ENCODE measurements at places on chromosomes 2 and 18.

DNA sequence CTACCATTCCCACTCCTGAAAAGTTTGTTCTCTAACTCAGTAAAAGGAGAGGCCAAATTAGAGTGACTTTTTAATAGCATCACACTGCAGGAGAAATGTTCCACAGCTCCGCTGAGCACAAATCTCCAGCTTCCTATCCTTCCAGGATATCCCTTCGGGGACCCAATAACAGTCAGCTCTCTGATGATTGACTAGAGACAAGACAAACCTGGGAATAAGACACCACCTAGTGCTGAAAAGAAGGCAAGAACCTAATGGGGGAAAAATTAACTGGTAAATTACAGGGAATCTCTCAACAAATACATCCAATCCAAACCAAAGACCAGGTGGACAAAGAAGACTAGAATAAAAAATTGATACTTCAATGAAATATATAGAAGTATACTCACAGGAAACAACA, 977.1 kb upstream of the SOX11 start:
- DNase-seq: no peak

GRCh38 chr2:17573804-17574175, 33.3 kb downstream of the VSNL1 start:
- DNase-seq: no peak

DNA sequence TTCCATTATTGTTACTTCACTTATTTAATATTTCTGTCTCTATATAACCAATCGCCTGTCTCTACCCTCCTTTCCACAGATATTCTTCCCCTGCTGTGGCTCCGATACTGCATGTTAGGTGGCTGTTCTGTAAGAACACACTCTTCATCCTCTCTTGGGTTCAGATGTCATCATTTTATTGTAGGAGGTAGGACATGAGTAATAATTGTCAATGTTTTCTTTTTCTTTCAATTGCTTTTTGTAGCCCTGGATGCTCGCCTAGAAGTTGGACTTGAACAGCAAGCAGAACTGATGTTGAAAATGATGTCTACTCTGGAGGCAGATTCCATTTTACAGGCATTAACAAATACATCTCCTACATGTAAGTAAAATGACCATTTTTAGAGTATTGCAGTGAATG, 128.6 kb downstream of the BIRC6 start:
- no peak for DNase-seq

DNA sequence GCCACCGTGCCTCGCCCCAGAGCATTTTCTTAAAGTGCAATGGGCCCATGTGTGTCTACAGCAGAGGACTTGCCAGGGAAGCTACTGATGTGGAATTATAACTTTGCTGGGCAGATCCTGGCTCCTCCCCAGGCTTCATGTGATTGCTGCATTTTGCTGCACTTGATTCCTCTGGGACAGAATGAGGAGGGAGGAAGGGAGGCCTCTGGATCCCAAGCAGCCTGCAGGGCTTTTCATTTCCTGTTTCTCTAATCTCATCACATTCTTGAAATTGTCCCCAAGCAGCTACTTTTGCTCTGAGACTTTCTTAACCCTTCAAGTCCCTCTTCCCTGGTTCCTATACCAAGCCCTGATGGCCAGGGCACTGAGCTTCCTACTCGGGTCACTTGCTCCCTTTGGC, 134.4 kb upstream of the SEC11C start:
- DNase-seq: no peak

DNA sequence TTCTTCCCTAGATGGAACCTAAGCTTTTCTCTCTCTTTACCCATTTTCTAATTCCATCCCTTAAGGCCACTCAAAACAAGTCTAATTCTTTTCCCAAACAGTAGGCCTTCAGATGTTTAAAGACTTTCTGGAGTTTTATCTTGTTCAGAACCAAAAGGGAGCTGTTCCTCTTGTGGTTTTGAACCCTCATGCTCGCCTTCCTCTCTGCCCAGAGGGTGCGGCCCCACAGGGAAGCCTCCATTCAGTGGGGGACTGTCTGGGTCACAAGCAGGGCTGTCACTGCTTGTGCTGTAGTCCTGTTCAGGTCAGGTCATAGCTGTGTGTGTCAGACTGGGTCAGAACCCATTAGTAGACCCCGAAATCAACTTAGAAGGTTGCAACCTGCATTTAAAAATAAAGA, 56.5 kb downstream of the TET3 start:
- no peak for DNase-seq

- DNase-seq: no peak
Observed at GRCh38 chr2:231364061-231364460, 31.4 kb upstream of the B3GNT7 start.

- DNase-seq: no peak
Observed at GRCh38 chr18:22210311-22210754, 40.9 kb downstream of the GATA6 start.

DNA sequence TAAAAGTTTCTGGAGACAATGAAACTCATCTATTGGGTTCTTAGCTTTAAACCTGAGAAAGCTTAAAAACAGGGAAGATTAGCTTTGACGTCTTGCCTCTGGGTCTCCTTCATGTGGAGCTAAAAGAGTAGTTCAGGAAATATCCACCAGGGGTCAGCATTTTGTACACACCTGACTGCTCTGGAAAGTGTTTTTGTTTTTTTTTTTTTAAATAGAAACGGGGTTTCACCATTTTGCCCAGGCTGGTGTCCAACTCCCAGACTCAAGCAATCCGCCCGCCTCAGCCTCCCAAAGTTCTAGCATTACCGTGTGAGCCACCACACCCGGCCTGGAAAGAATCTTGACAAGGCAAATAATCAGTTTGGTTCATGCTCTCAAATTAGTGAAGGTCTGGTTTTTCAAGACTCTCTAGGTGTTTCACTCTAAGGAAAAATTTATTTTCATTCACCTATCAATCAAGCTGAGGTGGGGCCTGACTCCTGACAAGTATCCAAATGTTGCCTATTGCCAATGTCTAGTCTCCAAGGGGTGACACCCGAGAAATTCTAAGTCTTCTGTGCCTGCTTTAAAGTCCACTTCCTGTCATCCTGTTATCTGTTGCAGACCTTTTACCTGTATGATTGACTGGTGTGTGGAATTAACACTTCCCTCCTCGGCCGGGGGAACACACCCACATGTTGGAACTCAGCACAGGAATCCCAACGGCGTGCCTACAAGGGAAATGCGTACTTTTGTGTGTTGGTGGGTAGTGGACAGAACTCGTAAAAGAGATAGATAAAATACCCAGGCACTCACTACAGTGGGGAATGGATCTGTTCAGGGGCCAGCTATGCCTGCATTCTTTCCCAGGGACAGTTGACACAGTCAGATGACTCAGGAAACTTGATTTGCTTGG, 11.3 kb downstream of the IL1RN start:
- peak; percentile 82 for DNase-seq

DNA sequence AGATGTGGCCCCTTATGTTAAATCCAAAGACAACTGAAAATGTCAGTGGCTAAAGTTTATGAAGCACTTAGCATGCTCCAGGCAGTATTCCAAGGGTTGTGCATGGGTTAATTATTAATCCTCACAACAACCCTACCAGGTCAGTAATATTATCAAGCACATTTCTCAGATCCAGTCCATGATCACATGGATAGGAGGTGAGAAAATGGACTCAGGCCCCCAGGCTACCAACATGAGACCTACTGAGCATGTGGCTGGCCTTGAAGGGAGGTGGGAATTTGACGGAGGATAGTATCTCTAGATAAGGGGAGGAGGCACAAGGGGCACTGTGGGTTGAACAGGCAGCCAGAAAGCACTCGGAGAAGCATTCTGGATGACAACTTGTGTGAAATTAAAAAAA, 412.0 kb downstream of the MEIS1 start:
- no peak for DNase-seq

GRCh38 chr2:75503048-75503607, 57.6 kb downstream of the EVA1A start:
- no peak for DNase-seq

GRCh38 chr2:122670897-122671296, 915.4 kb downstream of the TSN start:
- no peak for DNase-seq

GRCh38 chr2:35339211-35339610, 1016.4 kb upstream of the CRIM1 start:
- DNase-seq: no peak

GRCh38 chr2:26394694-26395093, 7.0 kb upstream of the DRC1 start:
- no peak for DNase-seq

DNA sequence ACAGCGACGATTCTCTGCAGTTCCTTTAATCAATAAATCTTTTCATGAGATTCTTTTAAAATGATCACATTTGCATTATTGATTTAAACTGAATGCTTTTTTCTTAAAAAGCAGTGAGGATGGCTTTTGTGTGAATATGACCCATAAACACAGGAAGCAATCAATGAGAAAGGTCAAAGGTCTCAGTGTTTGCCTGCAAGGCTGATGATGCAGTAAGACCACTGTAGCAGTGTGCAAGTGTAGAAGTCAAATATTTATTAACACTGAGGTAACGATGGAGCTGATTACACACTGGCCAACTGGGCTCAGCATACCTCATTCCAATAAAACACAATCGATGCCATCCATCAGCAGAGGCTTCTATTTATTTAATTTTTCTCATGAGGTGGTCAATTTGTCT, 633.5 kb downstream of the DCDC2C start:
- no peak for DNase-seq

DNA sequence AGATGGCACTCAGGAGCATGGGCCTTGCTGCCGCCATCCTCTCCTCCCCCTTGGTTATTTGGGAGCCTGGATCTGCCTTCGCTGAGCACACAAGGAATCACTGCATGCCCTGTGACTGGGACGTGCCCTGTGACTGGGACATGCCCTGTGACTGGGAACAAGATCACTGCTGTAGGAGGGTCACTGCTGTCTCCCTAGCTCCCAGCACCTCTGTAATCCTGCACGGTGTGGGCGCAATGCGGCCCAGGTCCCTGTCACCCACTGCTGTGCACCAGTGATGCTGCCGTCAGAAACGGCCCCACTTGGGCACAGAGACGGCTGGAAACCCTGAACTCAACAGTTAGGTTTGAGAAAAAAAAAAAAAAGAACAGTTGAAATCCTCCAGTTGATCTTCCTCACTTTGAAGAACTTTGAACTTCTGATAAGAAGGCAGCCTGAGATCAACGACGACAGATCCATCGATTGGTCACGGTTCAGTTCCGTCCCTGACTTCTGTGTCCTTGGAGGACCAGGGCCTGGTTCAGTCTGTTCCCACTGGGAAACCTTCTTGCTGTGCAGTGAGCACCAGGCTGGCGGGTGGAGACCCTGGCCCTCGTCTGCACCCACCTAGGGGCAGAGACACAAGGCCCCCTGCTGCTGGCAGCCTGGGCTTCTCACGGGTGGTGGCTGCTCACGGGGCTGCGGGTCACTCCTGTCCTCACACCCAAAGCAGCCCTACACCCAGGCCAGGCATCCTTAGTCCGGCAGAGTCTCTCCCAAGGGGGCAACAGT, 125.9 kb downstream of the PXDN start:
- DNase-seq: no peak

DNA sequence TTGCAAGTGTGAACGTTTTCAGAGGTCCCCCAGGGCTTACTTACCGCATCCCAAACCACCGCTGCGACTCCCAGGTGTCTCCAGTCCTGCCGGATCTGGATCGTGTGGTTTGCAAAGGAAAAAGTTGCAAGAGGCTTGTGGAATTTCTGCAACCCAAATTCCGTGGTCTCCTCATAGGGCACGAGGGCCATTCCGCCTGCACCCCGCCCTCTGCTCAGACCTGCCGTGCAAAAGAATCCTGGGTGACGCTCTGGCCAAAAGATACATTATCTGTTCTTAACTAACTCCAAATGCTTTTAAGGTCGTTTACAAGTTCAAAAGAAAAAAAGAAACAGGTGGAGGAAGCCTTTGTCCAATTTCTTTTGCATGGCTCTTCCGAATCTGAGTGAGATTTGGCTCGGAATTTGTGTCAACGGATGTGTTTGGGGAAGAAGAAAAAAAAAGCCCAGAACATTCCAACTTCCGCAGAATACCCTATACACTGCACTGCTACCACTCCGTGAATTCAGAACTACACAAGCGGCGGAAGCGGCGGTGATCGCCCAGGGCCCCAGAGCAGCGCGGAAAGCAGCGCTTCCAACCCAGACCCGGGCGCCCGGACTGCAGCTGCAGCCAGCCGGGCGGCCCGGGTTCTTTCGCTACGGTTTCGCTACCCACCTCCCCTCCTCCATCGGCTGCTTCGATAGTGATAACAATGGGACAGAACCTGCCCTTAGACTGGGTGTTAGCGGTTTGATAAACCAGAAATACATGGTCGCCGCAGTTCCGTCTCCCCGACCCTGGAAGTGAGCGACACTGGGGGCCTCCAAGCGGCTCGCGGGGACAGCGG, 795 bp downstream of the METTL21A start:
- peak; percentile 77 for DNase-seq

GRCh38 chr2:205403244-205403825, 279.0 kb upstream of the NRP2 start:
- DNase-seq: no peak

GRCh38 chr2:102790091-102790455, 28.2 kb downstream of the TMEM182 start:
- DNase-seq: no peak

DNA sequence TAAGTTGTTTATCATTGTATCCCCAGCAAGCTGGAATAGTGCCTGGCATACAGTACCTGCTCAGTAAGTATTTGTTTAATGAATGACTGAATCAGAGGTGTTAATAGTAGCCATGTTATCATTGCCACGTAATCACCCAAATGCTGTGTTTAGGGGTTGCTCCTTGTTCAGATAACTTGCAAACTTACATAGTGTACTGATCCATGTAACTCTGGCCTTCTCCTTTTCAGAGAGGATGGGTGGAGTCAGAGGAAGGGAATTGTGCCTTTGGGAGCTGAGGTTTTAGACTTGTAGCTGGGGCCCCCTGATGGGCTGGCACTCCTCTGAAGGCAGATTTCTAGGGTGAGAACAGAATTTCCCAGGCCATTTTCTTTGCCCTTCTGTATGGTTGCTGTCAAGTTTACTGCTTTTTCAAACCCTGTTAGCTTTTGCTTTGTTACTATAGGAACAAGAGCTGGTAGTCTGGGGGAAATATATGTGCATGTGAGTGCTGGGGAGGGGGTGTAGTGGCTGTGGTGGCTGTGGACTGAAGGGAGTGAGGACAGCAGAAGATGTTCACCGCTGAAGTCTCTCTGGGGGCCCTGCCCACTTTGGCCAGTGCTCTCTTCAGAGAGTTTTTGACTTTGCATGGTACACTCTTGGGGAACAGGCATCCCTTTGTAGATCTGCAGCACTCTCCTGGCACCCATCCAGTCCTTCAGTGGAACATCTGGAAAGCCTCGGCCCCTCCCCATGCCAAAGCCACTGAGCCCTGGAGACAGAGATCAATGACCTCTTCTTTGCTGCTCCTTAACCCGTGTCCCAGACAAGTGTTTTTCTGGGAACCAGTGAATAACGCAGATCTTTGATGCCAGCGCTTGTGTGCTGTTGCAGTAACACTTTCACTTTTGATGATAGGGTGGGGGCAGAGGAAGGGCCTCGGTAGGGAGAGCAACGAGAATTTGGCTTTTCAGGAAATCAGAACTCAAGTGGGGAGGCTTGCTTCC, 209.0 kb downstream of the PRKCE start:
- peak; percentile 10 for DNase-seq

DNA sequence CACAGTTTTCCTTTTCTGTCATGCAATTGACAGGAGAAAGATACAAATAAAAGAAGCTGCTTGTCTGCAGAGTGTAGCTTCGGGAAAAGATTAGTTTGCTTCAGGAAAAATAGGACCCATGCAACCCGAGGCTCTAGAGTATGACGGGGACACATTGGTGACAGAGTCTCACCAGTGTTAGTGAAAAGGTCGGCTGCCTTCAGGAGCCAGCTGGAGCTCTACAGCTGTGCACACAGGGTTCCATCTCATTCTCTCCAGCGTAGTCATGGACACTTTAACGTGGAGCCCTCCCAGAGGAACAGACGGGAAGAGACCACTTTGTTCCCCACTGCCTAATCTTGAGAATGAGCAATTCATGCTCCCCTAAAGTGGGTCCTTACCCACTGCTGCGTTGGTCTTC, 42.9 kb downstream of the FECH start:
- DNase-seq: no peak
